ENCODE measurements at places on chromosomes 1 and 21.

DNA sequence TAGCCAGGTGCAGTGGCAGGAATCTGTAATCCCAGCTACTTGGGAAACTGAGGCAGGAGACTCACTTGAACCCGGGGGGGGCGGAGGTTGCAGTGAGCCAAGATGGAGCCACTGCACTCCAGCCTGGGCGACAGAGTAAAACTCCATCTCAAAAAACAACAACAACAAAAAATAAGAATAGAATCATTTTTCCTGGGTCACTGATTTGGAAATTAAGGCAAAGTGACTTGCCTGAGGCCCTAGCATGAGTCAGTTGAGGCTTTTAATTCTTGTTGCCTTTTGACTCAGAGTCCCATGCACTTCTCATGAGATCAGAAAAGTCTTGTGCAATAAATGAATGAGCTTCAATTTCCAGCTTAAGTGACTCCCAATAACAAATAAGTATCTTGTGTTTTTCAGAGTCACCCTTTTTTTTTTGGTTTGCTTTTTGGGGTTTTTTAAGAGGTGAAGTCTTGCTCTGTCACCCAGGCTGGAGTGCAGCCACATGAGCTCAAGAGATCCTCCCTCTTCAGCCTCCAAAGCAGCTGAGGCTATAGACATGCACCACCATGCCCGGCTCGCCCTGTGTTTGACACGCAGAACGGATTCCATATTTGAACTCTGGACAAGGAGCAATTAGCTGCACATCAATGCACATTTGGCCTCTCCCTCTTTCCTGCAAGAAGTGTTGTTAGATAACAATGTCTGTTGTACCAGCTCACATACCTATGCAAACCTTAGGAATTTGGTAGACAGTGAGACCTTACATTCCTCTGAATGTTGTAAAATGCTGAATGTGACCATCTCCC lies 3.4 kb upstream of the PLEKHM2 start:
- DNase-seq = no peak

DNA sequence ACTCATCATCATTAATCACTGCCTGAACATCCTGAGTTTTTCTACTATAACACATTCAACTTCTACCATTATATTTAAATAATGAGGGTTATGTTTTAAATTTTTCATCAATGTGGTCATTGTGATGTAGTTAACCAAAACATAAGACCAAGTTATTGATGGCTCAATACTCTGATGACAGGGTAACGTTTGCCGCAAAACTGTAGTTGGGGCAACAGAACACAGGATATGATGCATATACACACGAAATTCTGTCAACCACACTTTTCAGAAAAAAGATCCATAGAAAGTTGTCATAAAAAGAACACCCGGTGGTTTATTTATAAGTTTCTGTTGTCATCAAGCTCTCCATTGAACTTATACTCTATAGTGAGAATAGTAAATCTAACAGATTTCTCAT lies 121.7 kb upstream of the COL11A1 start:
- no peak for DNase-seq

GRCh38 chr1:170377440-170377839 lies 154.5 kb upstream of the GORAB start:
- DNase-seq = no peak

- no peak for DNase-seq
Measured at GRCh38 chr1:92778376-92778775, 6.5 kb downstream of the EVI5 start.

GRCh38 chr1:97041026-97041425 lies 319.4 kb downstream of the PTBP2 start:
- no peak for DNase-seq

DNA sequence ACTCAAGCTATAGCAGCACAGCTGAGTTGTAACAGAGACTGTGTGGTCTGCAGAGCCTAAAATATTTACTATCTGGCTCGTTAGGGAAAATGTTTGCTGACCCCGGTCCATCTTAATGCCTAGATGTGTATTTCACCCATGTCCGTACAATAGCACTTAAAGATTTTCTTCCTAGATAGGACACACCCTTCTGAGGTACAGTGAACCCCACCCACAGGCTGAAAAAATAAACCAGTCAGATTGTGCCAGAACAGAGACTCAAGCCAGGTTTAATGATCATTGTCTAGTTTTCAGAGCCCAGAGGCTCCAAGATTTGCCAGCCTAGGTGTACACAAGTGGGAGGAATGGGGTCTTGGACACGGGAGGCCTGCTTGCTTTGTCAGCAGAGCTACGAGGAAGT lies 5.6 kb downstream of the AMIGO1 start:
- no peak for DNase-seq

DNA sequence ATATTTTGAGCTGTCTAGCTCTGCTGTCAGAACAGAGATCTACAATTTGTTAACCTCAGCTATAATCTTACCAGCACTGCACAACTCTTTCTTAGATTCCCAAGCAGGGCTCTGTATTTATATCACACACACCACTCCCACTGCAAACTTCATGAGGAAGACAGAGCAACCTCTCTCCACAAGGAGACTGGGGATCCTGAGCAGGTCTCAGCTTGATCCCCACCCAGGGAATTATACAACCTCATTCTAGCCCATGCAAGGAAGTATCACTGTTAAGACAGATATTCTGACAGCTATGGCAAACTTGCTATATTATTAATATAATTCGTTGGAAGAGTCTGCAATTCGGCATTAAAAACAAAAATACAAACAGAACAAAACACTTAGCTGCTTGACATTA lies 40.4 kb downstream of the EGLN1 start:
- no peak for DNase-seq

- no peak for DNase-seq
Measured at GRCh38 chr1:187051618-187052232, 223.0 kb downstream of the PLA2G4A start.

- DNase-seq = no peak
Measured at GRCh38 chr1:6546326-6546725, 8.0 kb downstream of the NOL9 start.
